ENCODE measurements at places on chromosomes 3 and 15.
A peak's percentile ranks its signal among the peaks of the same experiment; 100 is the strongest.

DNA sequence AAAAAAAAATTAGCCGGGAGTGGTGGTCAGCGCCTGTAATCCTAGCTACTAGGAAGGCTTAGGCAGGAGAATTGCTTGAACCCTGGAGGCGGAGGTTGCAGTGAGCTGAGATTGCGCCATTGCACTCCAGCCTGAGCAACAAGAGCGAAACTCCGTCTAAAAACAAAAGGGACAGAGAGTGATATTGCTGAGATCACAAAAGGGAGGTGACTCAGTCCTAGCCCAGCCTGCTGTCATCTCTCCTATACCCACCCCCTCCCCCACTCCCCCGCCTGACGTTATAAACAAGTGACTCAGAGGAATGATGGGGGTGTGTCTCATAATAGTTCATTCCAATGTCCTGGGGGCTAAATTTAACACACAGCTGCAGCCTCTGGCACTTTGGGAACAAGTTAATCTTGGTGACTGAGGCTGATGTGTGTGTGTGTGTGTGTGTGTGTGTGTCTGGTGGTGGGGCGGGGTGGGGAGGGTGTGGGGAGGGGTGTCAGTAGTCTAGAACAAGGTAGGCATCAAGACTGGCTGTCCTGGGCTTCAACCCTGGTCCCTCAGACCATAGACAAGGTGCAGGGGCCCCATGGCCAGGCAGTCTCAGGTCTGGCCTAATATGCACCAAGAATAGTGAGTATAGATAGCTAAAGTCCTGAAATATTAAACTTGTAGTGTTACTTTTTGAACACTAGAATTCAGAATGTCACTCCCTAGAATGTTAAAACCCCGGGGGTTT lies 1.3 kb upstream of the KLHL40 start:
- peak; percentile 83 for DNase-seq

DNA sequence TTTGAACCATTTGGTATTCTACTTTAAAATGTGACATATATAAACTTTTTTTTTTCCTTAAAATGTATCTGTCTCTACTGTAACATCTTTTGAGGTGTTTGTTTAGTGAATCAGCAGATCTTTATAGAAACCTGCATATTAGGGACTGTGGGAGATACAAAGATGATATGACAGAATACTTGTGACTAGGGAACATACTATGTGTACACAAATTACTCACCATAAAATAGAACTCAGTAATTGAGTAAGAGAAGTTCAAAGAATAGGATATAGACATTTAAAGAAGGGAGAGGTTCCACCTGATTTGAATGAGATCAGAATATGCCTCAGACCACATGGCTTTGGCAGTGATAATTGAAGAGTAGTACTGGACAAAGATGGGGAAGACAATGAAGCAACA lies 47.9 kb downstream of the ATP2C1 start:
- DNase-seq = no peak

GRCh38 chr3:53949541-53949940 lies 57.9 kb upstream of the SELENOK start:
- DNase-seq = no peak

GRCh38 chr15:40469776-40470390 lies 901 bp upstream of the CHST14 start:
- DNase-seq = no peak

GRCh38 chr3:197456261-197457091 lies 99.3 kb downstream of the BDH1 start:
- peak; percentile 97 for DNase-seq

DNA sequence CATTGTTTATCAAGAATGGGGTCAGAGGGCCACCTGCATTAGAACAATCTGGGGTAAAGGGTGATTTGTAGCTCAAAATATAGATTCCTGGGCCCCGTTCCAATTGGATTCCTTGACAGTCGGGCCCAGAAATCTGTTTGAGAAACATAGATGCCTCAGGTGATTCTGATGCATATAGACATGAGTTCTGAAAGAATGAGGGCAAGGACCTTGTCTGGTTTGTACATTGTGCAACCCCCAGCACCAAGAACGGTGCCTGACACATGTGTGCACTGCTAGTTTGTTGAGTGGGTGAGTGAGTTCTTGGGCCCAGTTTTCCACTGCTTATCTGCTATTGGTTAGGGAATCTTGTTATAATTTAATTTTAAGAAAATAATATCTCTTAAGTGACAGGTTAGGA lies 16.6 kb downstream of the CRYBG3 start:
- no peak for DNase-seq

DNA sequence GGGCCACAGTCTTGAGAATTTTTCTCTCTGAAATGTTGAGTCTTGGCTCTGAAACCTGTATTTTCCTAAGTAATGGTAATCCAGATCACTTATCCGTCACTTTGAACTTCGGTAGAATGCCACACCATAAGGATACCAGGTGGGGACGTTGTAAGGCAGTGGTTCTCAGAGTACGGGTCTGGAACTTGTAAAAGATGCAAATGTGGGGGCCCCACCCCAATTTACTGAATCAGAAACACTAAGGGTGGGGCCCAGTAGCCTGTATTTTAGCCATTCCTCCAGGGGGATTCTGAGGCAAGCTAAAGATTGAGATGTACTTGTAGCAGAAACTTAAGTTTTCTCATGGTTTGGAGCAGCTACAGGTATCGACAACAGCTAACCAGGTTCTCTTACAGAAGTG lies 555.3 kb downstream of the FOXP1 start:
- no peak for DNase-seq

- no peak for DNase-seq
These were observed 58.9 kb downstream of the SLMAP start for GRCh38 chr3:57815036-57815435.

DNA sequence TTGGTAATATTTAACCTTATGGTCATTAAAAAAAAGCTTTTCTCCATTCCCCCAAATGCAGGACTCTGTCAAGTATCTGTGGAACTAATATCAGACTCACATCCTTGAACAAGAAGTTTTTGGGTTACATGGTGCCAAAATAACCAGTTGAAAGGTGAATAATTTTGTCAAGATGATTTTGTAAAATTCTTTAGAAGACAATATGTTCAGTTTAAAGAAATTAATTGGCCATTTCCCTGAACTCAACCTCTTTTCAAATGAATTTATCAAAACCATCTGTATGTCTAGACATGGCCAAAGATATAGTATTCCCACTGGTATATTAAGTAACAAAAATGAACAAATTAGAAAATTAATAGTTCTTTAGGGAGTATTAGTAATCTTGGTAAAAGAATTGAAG lies 280.5 kb downstream of the MBNL1 start:
- no peak for DNase-seq

DNA sequence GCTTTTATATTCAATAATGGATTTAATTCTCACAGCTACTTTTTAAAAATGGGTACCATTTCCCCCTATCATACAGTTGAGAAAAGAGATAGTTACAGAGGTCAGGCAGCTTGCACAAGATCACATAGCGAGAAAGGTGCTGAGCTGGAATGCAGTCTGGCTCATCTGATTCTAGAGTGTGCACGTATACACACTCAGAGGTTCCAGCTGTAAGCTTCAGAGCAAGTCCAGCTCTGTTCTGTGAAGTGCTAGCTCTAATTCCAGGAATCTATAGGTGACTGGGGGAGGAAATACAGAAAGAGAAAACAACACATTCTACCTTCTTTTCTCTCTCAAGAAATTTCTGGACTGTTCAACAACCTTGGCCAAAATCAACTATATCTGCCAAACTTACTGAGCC lies 318.7 kb downstream of the FOXP1 start:
- no peak for DNase-seq

GRCh38 chr15:28101201-28101600 lies 2.1 kb upstream of the OCA2 start:
- DNase-seq = no peak

GRCh38 chr15:59866642-59867041 lies 137.5 kb upstream of the FOXB1 start:
- no peak for DNase-seq

DNA sequence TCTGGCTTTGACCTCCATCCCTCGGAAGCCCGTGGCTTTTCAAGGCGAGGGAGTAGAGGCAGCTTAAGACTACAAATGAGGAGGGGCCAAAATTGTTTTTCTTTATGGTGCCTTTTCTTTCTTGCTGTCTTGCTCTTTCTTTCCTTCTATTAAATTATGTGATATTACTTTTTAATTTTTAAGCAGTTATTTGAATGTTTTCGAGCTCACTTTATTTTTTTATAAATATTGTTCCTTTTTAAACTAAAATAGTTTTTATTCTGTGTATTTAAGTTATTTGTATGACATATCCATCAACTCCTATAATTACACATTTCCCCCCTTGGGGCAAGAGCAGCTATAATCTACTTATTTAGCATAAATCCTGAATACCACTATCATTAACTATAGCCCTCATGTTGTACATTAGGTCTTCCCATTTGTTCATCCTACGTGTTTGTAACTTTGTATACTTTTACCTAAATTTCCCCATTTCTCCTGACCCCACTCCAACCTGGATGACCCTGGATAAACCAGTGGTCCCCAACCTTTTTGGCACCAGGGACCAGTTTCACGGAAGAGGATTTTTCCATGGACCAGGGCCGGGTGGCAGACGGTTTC lies 622 bp upstream of the PLSCR1 start:
- no peak for DNase-seq

- no peak for DNase-seq
These were observed 98.7 kb upstream of the ZPLD1 start for GRCh38 chr3:102336130-102336529.

DNA sequence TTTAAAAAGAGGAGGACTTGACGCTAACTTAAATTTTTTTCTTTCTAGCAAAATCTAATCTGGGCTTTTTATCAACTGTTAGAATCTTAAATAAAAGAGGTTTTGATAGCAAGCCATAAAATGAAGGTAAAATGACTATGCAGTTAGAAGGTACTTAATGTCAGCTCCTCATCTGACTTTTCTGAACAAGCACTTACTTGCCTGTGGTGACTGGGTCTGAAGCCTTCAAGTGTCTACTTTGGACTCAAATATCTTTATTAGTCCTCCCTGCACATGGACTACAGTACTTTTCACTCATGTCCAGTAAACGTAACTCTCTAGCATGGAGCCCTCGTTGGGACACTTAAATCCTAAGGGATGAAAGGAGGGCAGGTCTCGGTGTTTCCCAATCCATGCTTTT lies 135.9 kb downstream of the P2RY1 start:
- DNase-seq = no peak

- DNase-seq = peak; percentile 64
These were observed 26.9 kb upstream of the TPM1 start for GRCh38 chr15:63015618-63016017.

DNA sequence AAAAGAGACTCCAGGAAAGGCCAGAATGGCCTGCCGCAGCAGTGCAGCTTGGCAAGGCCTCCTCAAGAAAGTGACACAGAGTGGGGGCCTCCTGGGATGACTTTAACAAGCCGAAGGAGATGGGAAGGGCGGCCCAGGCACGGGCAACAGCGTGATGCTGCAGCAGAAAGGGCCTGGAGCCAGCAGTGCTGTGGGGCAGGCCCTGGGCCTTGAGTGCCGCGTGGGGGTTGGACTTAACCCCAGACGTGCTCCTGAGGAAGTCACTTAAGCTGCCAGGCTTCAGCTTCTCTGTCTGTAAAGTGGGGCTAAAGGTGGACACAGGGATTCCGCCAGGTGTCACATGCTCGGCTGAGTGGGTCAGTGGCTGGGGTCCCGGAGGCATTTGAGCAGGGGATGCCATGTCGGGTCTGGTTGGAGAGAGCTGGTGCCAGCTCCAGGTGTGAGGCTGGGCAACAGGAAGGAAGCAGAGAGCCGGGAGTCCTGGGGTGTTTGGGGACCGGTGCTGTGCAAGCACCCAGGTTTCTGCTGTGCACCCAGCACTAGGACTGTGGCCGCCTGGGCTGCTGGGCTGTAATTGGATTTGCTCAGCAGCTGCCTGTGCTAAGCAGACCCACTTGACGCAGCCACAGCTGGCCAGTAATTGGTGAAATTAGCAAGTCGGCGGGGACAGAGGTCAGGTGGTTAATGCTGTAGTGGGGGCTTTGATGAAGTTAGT lies 7.8 kb downstream of the DNAJB8 start:
- no peak for DNase-seq

GRCh38 chr3:45056608-45057301 lies 30.7 kb downstream of the CLEC3B start:
- DNase-seq = peak; percentile 49

DNA sequence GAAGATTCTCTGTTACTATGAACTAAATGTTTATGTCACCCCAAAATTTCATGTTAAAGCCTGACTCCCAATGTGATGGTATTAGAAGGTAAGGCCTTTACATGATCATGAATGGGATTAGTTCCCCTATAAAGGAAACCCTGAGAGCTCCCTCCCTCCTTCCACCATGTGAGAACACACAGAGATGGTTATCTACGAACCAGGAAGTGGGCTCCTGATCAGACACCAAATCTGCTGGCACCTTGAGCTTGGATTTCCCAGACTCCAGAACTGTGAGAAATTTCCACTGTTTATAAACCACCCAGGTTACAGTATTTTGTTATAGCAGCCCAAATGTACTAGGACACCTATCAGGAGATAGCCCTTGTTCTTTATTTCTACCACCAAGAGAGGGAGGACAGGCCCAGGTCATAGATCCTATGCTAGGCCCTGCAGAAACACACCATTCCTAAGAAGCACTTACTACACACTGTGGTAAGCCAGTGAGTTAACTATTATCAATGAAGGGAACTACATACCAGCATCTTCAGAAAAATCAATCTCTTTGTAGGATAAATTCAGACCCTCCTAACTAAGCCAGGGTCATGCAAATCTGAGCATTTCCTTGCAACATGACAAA lies 59.0 kb downstream of the PRKAR2A start:
- no peak for DNase-seq

- DNase-seq = no peak
These were observed 25.9 kb upstream of the JMJD7 start for GRCh38 chr15:41801850-41802455.

DNA sequence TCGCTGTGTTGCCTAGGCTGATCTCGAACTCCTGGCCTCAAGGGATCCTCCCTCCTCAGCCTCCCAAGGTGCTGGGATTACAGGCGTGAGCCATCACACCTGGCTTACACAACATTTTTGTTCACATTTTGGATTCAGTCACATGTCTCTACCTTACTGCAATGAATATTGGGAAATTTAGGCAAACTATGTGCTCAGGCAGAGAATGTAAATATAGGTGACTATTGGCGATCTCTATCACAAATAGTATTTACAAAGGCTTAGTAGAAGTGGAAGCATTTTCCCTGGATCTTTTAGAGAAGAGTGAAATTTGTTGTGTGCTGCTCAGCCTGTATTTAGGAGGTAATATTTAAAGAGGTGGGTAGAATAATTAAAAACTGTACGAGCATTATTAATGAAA lies 20.7 kb downstream of the SCAANT1 start:
- DNase-seq = no peak

DNA sequence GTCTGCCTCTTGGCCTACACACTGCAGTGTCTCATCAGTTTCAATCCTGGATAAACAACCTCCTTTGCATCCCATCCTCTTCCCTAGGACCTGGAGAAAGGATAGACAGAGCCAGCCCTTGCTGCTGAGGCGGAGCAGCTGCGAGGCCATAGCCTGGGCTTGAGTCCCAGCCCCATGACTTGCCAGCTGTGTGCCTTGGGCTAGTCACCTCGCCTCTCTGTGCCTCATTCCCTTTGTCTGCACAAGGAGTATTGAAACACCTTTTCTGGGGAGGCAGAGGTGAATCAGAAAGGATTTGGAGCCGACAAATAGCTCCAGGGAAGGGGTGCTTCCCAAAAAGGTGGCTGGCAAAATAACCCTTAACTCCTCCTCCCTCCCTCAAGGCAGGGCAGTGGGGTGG lies 65.0 kb upstream of the SLC6A1 start:
- DNase-seq = peak; percentile 44

GRCh38 chr15:70062321-70062956 lies 35.3 kb downstream of the TLE3 start:
- DNase-seq = peak; percentile 98

- no peak for DNase-seq
These were observed 237.5 kb upstream of the ROPN1 start for GRCh38 chr3:124229420-124229819.

GRCh38 chr3:47380026-47380600 lies 708 bp upstream of the PTPN23 start:
- DNase-seq = no peak
